ENCODE measurements at places on chromosomes 1 and 21.

DNA sequence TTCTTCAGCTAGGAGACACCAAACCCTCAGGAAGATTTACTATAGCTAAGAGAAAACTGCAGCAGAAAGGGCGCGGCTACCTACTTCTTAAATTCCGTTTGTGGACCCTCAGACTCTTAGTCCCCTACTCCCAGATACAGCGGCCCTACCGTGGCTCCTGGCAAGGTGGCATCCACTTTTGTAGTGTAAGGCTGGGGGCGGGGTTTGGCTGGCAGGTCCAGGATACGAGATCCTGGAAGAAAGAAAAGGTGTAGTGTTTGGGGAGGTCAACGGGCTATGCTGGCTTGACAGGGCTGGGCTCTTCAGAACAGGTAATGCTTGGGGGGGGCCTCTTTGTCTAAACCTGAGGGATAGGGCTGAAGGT is 280 bp downstream of the CREB3L4 start:
- no peak for DNase-seq

DNA sequence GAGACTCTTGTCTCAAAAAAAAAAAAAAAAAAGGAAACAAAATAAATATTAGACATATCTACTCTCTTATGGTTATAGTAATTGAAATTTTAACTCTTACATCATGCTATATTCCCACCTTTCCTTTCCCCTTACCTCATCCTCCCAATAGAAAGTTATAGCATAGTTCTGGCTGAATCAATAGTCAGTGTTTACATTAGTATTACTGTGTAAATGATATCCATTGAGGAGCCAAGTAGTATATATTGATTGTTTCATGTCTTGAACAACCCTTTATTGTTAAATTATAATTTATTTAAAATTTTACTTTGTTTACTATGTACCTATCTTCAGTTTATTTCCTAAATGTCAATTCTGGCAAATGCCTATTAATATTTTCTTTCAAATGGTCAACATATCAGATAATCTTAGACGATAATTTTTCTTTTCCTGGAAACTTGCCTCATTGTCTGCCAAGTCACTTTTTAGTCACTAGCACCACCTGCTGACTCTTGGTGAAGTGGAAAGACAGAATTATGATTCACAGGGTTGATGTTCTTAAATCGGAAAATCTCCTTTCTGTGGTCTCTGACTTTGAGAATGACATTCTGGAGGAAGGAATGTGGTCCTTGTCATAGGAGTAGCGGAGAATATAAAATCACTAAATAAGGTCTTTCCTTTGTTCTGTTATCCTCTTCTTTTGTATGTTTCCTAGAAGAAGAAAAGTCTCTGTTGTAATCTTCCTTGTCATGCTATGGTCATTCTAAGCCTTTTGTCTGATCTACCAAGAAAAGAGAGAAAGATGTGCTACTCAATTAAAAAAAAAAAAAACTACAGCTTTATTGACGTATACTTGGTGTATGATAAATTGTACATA is 8.6 kb downstream of the HJV start:
- DNase-seq, result no peak

DNA sequence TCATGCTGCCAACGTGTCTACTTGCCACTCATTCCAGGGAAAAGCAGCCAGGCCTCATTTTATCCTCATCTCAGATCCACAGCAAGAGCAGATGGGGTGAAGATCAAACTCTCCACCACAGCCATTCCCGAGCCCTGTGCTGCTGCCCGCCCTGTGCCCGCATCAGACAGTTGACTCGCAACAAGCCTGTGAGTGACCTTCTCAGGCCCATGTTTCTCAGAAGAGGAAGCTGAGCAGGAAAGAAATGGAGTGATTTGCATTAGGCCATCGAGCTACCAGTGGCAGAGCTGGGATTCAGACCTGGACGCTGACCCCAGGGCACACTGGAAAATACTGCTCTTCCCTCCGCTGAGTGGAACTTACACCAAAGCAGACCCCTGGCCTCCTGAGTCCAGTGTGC is 1.2 kb downstream of the CNR2 start:
- DNase-seq, result no peak

DNA sequence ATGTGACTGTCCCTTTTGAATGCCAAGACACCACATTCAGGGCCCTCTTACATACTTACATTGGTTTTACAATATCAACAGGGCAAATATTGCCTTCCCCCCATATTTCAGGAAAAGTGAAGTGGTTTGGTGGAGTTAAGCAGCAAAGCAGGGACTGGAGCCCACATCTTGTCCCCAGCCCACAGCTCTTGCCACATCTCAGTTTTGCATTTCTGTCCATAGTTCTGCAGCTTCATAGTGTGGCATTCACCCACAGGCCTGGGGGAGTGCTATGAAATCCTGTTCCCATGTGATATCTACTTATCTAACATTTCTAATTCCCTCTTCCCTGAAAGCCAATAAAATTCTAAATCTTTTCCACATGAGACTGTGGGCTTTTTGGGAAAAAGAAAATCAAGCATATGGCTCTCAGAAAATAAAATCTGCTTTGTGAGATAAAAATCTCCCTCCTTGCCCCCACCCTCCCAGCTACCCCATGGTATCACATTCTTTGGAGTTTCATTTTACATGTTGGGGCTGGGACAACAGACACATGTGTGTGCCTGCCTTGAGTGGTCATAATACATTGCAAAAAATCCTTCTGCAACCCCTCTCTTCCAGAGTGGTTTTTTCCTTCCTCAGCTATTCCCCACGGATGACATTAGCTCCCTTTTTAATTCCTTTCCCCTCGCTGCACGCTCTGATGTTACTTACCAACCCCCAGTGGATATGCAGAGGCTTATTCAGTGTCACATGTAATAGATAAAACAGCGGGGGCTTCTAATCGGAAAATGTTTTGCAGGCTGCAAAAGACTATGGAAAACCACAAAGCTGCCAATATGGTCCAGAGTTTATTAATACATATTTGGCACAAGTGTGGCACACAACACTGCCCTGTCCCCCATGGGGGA is 20.5 kb upstream of the CD2 start:
- DNase-seq, result no peak

- DNase-seq, result no peak
Measured at GRCh38 chr1:166182281-166182680, 15.5 kb upstream of the FAM78B start.

DNA sequence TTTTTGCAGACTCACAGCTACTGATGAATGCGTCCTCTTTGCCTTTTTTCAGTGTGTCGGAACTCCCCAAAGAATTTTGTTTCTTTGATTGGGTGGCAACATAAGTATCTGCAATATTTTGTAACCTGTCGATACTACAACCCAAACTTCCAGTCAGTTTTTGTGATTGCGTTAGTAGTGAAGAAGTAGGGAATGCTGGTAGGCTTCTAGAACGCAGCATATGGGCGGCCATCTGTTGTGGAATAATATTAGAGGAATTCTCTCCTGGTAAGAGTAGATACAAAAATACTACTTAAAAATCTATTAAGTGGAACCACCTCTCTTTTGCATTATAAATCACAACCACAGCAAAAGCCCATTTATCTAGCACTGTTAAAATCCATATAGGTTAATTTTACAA is 107.4 kb downstream of the LYST start:
- DNase-seq, result no peak

DNA sequence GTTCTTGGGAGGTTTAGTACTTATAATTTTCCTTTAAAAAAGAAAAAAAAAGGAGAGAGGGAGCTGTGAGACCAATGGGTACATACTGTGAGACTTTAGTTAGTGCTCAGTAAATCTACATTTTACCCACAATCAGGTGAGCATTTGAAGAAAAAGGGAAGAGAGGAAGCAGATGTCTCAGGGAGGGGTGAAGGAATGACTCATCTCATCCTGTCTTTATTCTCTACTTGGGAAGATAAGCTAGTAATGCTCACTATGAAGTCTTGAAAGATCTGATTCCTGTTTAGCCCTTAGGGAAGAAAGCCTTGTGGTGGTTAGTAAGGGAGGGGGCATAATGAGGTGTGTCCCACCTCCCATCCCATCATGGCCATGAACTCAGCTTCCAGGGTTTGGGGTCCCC is 112.6 kb downstream of the PLD5 start:
- DNase-seq, result no peak

GRCh38 chr21:42214921-42215320 is 4.0 kb upstream of the ABCG1 start:
- no peak for DNase-seq

- no peak for DNase-seq
Measured at GRCh38 chr1:100580446-100580845, 42.5 kb downstream of the GPR88 start.

DNA sequence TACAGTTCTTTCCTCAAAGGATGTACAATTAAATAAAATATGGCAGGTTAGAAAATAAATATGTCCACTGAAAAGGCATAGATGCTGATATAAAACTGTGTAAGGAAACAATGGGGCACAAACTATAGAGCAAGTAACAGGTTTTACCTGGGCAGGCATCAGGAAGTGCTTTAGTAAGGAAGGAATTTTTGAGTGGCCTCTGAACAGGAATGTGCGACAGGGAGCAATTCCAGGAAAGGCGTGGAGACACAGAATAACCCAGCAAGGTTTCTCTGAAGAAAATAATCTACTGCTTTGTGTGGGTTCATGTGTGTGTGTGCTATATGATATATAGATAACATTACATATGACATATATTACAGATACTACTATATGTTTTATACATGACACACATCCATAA is 128.4 kb downstream of the RGS21 start:
- no peak for DNase-seq
